ENCODE measurements at places on chromosomes 11 and 22.

- no peak for DNase-seq
Measured at GRCh38 chr11:58586998-58587397, 8.1 kb downstream of the ZFP91 start.

DNA sequence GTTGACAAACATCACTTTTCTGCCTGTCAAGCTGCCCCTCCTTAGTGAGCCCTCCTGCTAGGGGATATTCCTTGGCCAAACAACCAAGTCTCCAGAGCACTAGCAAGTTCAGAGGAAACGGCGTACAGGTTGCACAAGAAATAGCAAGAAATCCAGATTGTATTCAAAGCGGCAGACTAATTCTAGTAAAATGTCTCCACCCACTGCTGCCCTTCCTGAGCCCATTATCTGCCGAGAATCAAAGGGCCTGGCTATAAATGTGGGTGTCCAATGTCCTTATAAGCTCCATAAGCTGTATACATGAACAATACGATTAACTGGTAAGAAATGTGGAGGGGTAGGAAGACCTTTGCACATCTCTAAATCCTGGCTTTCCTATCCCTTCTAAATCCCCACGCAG, 44.0 kb upstream of the AKIP1 start:
- no peak for DNase-seq

GRCh38 chr11:18236664-18237356, at the start of gene SAA4:
TSS of gene SAA4 (minus strand) at chr11:18236802. CDS start at chr11:18235926, 876 bp downstream.
- no peak for DNase-seq

- no peak for DNase-seq
Measured at GRCh38 chr11:114082767-114083181, 23.3 kb downstream of the ZBTB16 start.

- DNase-seq, result no peak
Measured at GRCh38 chr11:67027943-67028542, 5.1 kb downstream of the SYT12 start.

GRCh38 chr11:41237382-41237781, 222.1 kb downstream of the LRRC4C start:
- peak; percentile 12 for DNase-seq

DNA sequence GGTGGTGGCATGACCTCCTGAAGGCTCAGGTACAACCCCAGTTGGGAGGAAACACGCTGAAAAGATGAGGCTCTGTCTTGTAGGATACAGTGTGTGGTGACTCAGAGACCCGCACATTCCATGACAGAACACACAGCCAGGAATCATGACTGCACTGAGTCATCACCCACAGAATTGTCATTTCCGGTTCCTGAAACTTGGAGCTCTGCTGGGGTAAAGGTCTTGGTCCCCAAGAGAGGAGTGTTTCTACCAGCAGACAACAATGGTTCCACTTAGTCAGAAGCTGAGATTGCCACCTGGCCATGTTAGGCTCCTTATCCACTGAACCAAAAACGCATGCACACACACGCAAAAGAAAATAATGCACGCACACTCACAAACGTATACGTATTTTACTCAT, 31.5 kb upstream of the CYB5R3 start:
- DNase-seq, result no peak

DNA sequence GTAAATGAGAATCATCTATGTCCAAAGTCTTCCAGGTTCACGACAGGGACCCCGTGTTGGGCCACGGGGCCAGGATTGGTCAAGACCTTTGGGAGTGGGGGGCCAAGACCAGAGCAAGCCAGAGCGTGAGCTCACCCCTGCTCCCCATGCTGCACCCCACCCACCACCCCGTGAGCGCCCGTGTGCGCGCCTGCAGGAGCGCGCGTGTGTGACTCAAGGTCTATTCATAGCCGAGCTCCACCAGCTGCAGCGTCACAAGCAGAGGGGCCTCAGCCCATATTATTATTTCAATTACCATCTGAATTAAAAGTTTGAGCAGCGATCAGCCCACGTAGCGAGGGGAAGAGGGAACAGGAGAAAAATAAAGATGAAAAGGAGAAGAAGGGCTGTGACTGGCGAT, 5.2 kb downstream of the KCNJ4 start:
- DNase-seq, result peak; percentile 1

DNA sequence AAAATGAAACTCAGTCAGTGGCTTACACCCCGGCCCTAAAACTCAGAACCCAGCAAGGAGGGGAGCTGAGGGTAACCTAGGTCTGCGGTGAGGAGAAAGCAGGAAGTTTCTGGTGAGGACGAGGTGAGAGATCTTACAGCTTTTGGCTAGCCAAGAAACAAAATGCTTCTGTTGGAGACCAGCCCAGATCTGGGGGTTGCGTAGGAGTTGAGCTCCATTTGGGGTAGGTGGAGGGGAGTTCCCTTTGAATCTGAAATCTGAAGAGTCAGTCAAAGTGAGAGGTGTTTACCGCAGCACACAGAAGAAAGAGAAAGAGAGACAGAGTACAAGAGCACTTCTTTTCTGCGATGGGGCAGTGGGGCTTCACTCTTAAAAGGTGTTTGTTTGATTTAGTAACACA, 29.6 kb downstream of the EHF start:
- no peak for DNase-seq

DNA sequence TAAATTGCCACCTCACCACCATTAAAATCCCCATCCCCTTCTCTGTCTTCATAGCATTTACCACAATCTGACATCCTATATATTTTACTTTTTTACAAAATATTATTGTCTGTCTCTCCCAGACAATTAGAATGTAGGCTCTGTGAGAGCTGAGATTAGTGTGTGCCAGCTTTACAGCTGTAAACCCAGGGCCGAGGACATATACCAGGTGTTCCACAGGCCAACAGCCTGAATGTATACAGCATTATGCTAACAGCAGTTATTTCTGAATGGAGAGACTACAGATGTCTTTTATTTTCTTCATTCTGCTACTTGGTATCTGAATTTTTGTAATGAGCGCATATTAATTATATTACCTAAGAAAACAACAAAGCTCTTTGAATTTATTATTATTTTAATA, 36.7 kb downstream of the FZD4 start:
- no peak for DNase-seq

GRCh38 chr11:15675683-15676082, 561.0 kb downstream of the INSC start:
- no peak for DNase-seq

DNA sequence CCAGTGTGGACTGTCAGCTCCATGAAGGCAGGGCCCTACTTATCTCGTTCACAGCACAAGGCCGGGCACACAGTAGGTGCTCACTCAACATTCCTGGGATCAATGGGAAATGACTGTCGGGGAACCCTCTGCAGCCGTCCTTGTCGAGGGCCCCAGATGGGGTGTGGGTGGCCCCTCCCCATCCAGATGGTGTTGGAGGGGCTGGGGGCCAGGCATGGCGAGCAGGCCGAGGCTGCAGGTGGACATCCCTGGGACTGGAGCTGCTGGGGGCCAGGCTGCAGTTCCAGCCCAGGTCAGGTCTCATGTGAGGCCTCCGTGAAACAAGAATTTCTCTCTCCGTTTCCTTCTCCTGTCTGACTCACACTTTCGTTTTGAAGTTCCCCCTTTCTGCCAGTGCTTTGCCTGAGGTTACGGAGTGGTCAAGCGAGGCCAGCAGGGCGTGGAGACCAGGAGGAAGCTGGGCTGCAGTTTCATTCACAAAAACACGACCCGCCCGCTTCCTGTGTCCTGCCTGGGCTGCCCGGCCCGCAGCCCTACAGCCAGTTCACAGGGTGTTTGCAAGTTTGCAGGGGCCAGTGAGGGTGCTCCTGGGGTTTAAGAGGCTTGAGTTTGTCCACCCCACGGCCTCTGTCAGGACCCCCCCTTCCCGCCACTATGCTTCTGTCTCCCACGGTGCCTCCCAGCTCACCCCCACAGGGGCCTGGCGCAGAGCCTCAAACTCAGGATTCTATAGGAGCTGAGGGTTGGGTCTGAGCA, 4.5 kb downstream of the MYEOV start:
- no peak for DNase-seq

DNA sequence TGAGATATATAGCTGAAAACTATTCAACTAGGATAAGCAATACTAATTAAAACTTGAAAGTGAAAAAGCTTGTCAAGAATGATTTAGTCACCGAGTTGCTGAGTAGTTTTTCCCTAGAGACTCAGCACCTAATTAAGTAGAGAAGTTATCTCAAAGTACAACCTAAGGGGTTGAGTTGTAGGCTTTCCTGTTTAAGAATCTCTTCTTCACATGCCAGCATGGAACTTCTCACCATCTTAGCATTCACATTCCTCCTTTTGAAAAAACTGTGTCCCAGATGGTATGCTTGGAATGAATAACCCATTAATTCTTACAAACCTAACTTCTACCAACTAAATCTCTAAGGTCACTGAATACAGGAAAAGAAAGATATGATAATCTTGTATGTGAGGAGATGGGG, 303.3 kb upstream of the ZC3H12C start:
- DNase-seq, result no peak

- DNase-seq, result no peak
Measured at GRCh38 chr11:15289723-15290122, 175.0 kb downstream of the INSC start.

GRCh38 chr11:2467695-2468055, 22.9 kb downstream of the KCNQ1 start:
- DNase-seq, result no peak

- DNase-seq, result no peak
Measured at GRCh38 chr11:111386611-111387150, 7.6 kb upstream of the POU2AF1 start.

DNA sequence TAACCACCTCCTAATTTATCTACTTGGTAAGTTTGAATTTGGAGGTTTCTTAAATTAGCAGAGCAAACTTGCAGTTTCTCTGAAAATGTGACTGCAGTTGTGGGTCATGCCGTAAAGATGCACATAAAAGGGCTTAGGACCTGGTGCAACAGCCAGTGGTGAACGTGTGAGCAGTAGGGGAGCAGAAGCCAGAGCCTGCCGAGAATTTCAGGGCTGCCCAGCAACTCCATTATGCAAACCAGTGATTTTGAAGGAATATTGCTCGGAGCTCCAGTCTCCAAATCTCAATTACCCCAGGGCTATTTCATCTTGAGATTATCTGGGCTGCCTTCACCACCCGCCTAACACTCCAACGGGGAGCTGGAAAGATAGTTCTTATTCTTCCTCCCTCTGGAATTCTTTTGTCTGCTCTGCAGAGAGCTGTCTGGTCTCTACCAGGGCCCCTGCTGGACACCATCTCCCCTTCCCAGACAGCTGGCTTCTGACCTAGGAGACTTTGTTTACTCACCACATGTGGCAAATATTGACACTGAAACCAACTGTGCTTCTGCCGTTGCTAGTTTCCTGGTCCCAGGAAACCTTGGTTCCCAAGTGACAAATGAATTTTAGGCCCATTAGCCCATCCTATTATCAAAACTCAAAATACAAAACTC, 93.9 kb downstream of the DSCAML1 start:
- peak; percentile 64 for DNase-seq

DNA sequence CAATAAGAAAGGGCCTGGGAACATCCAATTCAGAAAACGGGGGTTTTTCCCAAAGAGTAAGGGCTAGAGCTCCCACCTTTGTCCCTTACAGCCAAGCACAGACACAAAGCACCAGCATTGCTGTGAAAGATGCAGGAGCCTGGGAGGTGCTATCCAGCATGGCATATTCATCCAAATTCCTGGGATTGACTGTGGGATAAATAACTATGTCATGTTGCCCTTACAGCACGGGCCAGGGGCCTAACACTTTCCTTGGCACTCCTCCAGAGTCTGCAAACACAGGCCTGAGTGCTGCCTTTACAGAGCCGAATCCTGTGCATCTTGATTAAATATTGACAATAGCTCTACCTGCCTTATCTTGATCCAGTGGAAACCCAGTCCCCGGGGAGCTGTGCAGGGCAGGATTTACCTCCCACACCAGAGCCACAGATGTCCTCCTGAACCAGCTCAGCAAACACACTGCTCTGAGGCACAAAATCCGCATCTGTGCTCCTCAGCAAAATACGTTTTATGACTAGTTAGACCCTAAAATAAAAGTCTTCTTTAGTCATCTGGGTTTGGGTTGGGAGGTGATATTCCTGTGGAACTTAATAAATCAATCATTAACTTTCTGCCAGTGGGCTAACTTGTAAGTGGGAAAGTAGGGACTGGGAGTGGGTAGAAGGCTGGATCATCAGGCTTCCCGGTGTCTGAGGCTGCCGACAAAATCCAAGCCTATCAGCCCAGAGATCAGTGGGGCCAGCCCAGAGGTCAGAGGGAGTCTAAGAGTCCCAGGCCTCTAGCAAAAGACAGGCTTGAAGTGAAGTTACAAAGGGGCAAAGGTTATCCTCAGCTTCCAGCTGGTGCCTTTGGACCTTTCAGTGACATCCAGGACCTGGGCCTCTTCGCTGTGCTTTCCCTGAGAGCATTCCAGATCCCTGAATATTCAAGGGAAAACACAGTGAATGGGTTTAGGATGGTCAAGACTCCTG, 36.5 kb downstream of the POU2AF3 start:
- DNase-seq, result no peak

GRCh38 chr22:33247758-33248157, 189.6 kb upstream of the SYN3 start:
- DNase-seq, result no peak

DNA sequence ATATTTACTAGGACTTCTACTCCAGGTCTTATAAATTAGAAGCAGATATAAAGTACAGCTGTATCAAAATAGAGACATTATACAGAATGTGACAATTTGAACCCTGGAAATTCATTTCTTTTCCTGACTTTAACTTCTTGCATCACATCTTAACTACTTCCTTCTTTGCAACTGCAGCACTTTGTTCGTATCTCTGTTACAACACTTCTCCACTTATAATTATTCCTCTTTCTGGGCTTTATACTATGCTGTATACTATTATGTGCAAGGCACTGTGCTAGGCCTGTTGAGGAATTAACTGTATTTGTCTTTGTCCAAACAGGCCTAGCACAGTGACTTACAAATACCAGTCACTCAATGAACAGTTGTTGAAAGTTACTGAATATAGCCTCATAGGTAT, 1.8 kb upstream of the SLC36A4 start:
- no peak for DNase-seq

- DNase-seq, result no peak
Measured at GRCh38 chr11:63395697-63396096, 26.1 kb downstream of the SLC22A9 start.

DNA sequence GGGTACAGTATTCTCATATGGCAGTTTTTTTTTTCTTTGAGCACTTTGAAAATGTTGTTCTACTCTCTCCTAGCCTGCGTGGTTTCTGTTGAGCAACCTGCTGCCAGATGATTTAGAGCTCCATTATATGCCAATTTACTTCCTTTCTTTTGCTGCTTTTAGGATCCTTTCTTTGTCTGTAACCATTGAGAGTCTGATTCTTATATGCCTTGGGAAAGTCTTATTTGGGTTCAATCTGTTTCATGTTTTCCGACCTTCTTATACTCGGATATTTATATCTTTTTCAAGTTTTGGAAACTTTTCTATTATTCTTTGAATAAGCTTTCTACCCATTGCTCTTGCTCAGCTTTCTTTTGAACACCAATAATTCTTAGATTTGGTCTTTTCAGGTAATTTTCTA, 138.1 kb upstream of the RAG2 start:
- no peak for DNase-seq

DNA sequence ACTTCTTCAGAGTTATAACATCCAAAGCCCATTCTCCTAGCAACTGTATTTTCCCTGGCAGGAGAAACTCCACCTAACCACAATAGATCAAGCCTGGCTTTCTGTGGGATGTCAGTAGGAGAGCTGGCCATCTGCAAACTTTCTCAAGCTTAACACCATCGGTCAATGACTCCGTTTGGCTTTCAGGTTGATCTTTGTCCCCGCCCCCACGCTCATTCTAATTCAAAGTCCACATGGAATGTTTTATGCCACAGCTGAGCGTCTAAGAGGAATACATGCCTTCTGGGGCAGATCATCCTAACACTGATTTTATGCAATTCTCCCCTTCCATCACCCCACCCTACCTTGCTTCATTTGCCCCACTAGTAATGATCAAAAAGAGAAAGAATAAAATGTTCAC, 4.8 kb downstream of the GVQW3 start:
- no peak for DNase-seq
